ENCODE measurements at places on chromosomes 6 and 20. TPM values are rescaled to one million over a fixed set of nuclear protein-coding genes. Genes with fewer than 3 reads are reported as not detected.

Gene RFX6
- total RNA-seq, result not detected

Gene SUN5
- total RNA-seq, result not detected

Gene KCNQ5
- 1.5 TPM for total RNA-seq

Gene PRDM13
- 0.14 TPM for total RNA-seq

Gene C20orf141
- total RNA-seq, result not detected

Gene OOEP
- not detected for total RNA-seq

Gene ENPP5
- total RNA-seq, result 0.68 TPM

Gene KAT14
- total RNA-seq, result 31.9 TPM

Gene PAX1
- not detected for total RNA-seq

Gene PKIG
- 34.7 TPM for total RNA-seq

Gene TP53TG5
- not detected for total RNA-seq
